NCI-H524 (cell line): ENCODE measurements at places on chromosomes 7 and 10.

GRCh38 chr10:73601486-73601921, 10.4 kb upstream of the USP54 start:
- DNase-seq, result no peak

- no peak for DNase-seq
Observed at GRCh38 chr10:77240706-77241349, 396.8 kb downstream of the KCNMA1 start.

DNA sequence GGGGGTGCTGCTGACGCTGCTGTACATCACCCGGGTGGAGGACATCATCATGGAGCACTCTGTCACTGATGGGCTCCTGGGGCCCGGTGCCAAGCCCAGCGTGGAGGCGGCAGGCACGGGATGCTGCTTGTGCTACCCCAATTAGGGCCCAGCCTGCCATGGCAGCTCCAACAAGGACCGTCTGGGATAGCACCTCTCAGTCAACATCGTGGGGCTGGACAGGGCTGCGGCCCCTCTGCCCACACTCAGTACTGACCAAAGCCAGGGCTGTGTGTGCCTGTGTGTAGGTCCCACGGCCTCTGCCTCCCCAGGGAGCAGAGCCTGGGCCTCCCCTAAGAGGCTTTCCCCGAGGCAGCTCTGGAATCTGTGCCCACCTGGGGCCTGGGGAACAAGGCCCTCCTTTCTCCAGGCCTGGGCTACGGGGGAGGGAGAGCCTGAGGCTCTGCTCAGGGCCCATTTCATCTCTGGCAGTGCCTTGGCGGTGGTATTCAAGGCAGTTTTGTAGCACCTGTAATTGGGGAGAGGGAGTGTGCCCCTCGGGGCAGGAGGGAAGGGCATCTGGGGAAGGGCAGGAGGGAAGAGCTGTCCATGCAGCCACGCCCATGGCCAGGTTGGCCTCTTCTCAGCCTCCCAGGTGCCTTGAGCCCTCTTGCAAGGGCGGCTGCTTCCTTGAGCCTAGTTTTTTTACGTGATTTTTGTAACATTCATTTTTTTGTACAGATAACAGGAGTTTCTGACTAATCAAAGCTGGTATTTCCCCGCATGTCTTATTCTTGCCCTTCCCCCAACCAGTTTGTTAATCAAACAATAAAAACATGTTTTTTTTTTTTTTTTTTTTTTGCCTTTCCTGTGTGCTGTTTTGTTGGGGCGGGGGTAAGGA, 55.8 kb downstream of the TSPAN15 start:
- DNase-seq, result no peak

DNA sequence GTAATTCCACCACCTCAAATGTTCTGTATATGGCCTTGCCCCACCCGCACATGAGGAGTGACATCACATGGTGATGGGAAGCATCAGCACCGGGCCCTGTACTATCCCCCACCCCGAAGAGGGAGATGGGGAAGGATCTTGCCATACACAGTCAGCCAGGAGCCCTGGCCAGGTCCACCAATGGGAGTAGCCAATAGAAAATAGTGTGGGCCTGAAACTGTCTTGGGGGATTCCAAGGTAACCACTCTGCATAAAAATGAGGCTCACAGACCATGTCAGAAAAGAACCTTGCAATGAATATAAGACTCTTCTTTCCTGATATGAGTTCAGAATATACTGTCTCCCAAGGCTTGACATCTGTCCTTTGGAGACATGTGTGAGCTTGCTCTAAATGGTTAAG, 51.1 kb downstream of the ADRB1 start:
- DNase-seq, result no peak

DNA sequence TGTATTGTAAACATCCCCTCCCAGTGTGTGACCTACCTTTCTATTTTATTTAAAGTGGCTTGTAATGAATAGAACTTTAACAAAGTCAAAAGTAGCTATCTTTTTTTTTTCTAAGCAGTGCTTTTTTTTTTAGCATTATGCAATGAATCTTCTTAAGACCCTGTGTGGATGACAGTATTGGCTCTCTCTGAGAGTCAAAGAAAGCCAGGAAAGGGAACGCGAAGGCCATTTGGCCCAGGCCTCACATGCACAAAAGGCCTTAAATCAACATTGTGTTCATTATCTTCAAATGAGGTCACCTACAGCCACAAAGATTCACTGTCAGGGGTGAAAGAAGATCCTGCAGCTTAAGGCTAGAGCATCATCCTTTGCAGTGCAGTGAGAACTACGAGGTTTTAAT, 721.5 kb downstream of the GRID1 start:
- DNase-seq, result no peak
